ENCODE measurements at places on chromosomes 2 and 18.
A peak's percentile ranks its signal among the peaks of the same experiment; 100 is the strongest.

- peak; percentile 45 for DNase-seq
Observed at GRCh38 chr2:196289000-196289399, 117.6 kb upstream of the STK17B start.

DNA sequence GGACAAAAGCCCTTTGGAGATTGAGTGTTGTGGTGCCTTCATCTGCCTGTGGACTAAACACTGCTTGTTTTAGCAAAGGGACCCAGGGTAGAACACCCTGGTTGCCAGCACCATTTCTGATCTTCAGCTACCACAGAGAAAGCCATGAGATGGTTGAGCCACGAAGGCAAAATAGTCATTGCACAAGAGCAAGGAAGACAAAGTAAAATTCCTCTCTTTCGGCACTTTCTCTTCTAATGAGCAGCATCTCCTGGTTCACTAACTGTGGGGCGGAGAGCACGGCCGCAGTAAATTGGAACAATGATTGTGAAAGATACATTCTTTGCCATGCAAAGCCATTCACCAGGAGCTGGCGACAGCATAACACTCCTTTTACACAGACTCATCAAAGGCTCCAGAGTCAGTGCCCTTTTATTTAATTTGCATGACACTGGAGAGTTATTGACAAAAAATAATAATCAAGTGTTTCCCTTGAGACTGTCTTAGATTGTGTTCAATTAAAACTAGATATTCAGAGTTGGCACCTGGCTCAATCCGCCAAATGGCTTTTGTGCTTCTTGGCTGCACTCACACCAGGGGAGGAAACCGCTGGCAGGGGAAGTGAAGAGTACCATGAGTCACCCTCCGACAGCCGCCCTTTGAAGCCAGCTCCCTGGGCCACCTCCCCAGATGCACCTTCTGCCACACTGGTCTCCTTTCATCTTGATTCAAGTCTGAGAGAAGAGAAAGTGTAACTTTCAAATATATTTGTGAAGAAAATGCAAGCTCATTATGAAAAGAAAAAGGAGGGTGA lies 100.5 kb upstream of the MEIS1 start:
- no peak for DNase-seq

GRCh38 chr2:10075571-10076209 lies 4.5 kb downstream of the CYS1 start:
- no peak for DNase-seq

DNA sequence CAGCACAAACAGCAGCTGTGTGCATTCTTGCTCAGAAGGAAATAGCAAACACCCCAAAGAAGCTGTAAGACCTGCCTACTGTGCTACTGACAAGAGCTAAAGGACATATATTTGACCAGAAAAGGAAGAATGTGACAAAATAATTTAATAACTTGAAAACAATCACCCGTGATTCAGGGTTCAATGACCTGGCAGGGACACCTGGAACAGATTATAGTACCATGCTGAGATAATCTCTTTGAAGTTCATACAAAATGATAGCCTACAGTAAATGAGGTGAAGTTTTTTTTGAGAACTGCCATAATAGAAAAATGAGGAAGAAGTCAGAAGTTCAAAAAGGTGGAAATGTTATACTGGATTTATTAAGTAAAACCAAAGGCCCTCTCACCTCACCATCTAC lies 324.8 kb upstream of the GULP1 start:
- DNase-seq, result no peak

DNA sequence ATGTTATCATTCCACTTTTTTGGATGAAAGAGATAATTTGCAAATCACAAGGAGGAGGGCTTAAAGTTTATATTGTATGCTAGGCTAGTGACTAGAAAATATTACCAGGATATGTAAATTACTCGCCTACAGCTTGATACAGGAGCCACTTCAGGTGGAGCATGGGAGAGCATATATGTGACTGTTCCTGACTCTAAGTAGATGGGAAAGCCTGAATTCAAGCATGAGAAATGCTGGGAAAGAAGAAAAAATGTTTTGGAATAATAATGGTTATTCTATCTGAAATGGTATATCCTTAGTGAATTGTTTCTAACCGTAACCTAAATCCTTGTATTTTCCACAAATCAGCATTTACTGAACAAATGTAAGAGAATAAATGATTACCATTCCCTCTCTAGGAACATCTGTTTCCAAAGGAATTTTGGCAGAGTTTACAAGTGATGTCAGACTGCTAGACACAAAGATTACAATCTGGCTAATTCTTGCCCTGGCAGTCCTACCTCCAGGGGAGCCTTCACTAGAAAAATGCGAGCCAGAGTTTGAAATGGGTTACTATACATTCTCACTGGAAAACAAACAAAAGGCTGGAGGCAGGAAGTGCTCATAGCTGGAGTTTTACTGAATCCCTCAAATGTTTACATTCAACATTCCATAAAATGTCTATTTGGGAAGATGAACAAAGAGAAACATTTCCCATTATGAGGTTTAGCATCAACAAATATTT lies 129.4 kb upstream of the MAPRE2 start:
- DNase-seq, result no peak

- DNase-seq, result no peak
Observed at GRCh38 chr18:12820506-12820905, 63.5 kb downstream of the PTPN2 start.

DNA sequence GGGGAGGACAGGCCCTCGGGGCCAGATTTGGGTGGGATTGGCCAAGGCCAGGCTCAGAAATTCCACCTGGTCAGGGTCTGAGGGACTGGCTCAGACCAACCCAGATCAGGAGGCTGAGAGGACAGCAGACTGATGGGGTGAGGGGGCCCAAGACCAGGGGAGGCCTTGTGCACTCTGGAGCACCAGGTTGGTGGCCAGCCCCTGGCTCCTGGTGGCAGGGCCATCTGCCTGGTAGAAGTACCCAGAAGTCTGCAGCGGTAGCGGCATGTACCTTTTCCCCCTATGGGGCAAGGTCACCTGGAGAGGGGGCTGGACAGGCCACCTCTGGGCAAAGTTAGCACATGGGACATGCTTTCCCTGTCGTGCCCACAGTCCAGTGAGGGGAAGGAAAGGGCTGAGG lies 21.2 kb upstream of the ODC1 start:
- DNase-seq, result no peak

GRCh38 chr18:57915865-57916582 lies 112.9 kb upstream of the ATP8B1 start:
- no peak for DNase-seq
